Cortex of kidney (tissue), 1 donor: ENCODE measurements at places on chromosomes 16 and 17.

GRCh38 chr17:31691251-31691905 lies 167.7 kb downstream of the COPRS start:
- no peak for DNase-seq

GRCh38 chr16:66036793-66037715 lies 329.4 kb upstream of the CDH5 start:
- DNase-seq = no peak

- no peak for DNase-seq
Observed at GRCh38 chr16:28289939-28290858, 2.1 kb upstream of the SBK1 start.

DNA sequence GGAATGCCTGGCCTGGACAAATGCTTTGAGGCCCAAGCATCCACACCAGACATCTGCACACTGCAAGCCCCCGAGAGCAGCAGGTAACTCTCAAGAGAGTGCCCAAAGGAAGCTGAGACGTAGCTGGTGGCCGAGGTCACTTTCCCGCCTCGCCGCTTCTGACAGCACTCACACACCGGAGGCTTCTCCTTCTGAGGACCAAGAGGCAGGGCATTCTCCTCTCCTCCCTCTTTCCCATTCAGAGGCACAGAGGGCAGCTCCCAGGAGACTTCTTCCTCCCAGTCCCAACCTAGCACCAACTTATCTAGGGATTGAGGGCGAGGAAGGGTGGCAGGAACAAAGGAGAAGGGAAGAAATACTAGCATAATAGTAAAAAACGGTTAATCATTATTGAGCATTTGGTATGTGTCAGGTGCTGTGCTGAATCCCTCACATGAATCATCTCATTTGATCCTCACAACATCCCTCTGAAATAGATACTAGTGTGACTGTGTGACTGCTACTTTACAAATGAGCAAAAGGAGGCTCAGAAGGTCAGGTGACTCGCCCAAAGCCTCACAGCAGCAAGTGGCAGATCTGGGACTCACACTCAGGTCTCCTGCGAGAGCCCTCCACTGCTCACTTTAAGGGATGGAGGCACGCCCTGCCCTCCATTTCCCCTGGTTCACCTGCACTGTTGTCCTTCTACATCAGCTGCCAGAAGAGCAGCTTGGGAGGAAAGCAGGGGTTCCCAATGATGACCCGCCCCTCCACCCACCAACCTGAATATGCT lies 41.8 kb downstream of the MYO18A start:
- no peak for DNase-seq

GRCh38 chr16:30079480-30079879 lies 3.7 kb downstream of the PPP4C start:
- no peak for DNase-seq

DNA sequence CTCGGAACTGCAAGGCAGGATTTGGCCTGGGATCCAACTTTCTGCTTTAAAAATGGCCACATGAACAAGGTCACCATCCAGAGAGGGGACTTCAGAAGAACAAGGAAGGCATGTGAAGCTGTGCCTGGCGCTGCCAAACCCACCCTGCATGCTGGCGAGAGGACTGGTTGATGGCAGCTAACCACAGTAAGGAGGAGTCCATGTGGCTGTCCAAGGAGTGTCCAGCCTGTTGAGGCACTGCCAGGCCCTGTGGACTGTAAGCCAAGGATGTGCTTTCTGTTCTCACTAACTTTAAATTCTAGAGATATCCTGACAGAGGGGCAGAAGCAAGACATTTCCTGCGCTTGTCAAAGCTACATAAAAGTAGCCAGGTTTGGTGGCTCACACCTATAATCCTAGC lies 40.4 kb downstream of the CDK5R1 start:
- no peak for DNase-seq

DNA sequence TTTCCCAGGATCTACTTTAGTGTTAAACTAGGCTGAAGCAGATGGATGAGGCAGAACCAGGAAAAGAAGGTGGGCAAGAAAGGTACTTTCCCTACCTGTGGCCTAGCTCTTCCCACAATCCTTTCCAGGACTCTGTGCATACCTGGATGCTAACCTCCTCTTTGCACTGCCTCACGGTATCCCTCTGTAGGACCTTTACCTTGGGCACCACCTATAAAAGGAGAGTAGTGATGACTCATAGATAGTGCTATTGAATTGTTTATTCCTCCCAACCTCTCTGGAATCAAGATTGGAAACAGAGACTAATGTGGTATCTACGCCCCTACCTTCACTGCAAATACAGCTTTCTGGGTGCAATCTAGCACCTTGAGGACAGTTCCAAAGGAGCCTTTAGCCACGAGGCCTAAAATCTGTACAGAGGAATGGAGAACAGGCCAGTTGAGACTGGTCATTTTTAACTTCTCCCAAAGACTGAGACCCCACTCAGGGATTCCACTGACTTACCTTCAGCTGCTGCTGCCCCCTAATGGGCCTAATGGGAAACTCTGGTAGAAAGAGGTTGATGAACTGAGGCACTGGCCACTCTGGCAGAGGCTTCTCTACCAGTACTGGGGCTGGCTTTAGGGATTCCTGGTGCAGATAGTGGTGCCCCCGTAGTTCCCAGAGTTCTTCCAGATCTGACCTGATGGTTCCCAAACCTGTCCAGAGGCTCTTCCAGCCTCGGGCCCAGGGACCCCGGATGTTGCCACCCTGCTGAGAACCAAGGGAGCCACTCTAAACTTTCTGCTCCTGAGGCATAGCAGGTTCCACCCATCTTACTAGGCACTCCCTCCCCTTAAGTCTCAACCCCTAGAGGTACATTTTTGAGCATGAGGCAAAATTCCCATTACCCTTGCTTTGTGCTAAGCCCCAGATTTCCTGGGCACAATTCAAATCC lies 781 bp downstream of the RSKR start:
- DNase-seq = no peak
